ENCODE measurements at places on chromosomes 1 and 21.

DNA sequence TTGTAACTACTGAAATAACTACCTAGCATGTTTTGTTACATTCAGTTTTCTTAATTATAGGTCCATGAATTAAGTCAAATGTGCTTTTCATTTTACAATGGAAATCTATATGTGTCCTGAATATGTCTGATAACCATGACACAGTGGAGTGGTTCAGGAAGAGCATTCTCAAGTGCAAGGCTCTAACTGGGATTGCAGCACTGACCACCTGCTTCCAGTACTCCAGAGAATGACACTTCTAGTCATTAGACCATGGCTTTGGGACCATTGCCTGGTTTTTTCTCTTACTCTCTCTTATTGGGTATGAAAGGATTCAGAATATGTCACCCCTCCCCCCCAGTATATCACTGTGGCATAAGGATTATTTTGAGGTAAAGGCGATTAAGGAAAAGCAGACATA is 204.9 kb upstream of the CACYBP start:
- DNase-seq = no peak

DNA sequence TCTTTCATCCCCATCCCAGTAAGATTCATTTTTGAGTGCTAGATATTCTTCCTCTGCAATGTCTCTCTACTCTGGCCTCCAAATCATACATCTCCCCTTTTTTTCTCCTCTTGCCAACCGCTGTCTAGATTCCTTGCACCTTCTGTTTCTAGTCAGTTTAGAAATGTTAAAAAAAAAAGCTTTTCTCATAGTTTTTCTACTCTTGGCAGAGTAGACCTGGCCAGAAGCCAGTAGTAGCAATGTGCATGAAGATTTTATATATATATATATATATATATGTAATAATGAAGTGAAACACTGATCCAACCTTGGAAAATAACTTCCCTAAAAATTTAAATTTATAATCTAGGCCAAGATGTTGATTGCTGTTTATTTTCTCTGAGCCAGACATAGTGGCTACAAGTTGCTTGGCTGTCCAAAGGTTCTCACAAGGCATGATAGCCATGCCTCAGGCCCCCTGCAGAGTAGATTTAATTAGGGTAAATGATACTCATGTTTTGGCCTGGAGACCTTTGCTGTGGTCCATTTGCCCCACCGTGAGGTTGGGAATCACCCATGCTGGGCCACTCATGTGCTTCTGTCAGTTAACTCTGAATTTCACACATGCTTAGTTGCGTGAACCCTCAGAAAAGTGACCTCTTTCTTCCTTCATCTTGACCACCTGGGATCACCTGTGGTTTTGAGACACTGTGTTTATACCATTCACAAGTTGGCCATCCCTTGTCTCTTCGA is 103.4 kb upstream of the KCNE2 start:
- no peak for DNase-seq

- no peak for DNase-seq
These were observed 285.0 kb downstream of the LRRC40 start for GRCh38 chr1:69920426-69920825.

- DNase-seq = no peak
These were observed 11.8 kb downstream of the FBLIM1 start for GRCh38 chr1:15770313-15770962.

- DNase-seq = no peak
These were observed 31.8 kb downstream of the KCNK2 start for GRCh38 chr1:215114154-215114933.

- DNase-seq = no peak
These were observed 28.8 kb downstream of the EDN2 start for GRCh38 chr1:41455479-41456332.

- DNase-seq = no peak
These were observed 20.6 kb upstream of the RCAN3 start for GRCh38 chr1:24481843-24482610.

DNA sequence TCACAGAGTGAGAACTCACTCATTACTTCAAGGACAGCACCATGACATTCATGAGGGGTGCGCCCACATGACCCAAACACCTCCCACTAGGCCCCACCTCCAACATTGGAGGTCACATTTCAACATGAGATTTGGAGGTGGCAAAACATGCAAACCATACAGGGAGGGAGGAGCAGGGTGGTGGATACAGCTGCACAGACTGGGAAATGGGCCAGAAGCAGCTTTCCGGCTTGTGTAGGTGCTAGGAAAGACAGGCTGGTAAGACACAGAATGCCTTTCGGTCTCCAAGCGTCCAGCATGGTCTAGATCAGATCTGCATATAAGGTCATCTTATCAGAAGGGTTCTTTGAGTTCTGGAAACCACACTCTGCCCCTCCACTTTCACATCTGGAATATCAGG is 35.1 kb upstream of the TINAGL1 start:
- no peak for DNase-seq

- no peak for DNase-seq
These were observed 13.9 kb upstream of the MAP3K21 start for GRCh38 chr1:233313434-233314155.

DNA sequence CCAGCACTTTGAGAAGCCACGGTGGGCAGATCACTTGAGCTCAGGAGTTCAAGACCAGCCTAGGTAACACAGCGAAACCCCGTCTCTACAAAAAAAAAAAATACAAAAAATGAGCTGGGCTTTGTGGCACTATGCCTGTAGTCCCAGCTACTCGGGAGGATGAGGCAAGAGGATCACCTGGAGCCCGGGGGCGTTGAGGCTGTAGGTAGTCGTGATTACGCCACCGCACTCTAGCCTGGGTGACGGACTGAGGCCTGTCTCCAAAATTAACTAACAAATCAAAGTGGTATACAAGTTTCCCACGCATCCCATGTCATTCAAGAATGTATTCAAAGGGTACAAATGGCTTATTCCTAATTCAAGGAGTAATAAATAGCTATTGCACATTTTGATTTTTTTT is 2.4 kb downstream of the AUNIP start:
- DNase-seq = no peak

DNA sequence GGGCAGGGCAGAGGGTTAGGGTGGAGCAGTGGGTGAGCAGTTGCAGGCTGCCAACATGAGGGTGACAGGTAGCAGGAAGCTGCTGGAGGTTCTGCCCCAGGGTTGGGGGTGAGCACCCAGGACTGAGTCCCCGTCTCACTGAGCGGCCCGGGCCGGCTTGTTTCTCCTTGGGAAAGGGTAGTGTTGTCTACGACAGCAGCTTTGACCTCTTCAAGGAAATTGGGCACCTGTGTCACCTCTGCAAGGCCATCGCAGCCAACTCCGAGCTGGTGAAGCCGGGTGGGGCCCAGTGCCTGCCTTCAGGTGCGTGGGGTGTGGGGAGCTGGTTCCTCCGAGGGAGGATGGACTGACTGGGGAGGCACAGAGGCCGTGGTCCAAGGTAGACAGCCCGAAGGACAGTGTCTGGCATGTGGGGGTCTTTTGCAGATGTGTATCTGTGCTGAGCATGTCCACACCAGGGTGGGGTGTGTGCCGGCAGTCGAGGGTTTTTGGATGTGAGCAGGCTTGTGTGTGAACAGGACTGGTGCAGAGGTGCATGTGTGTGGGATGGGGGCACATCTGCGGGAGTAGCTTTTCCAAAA is 51.9 kb downstream of the DISP3 start:
- DNase-seq = no peak

- no peak for DNase-seq
These were observed 50.3 kb downstream of the S100B start for GRCh38 chr21:46554431-46555224.

DNA sequence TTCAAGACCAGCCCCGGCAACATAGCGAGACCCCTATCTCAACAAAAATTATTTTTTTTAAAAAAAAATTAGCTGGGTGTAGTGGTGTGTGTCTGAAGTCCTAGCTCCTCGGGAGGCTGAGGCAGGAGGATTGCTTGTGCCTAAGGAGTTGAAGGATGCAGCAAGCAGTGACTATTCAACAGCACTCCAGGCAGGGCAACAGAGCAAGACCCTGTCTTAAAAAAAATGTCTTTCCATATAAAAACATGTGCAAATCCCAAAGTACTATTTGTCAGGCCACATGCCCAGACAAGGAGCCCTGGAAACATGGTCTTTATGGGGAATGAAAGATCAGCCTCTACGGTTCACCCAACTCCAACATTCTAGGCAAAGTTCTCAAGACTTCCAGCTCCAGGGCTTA is 13.3 kb downstream of the IFFO2 start:
- DNase-seq = no peak

GRCh38 chr1:191343816-191344215 is 814.4 kb upstream of the RGS18 start:
- DNase-seq = no peak

- DNase-seq = no peak
These were observed 11.6 kb downstream of the SARS1 start for GRCh38 chr1:109225308-109225707.

- DNase-seq = no peak
These were observed 57.1 kb upstream of the PLPPR4 start for GRCh38 chr1:99207216-99207615.

GRCh38 chr1:4561205-4561604 is 93.2 kb upstream of the AJAP1 start:
- DNase-seq = no peak

DNA sequence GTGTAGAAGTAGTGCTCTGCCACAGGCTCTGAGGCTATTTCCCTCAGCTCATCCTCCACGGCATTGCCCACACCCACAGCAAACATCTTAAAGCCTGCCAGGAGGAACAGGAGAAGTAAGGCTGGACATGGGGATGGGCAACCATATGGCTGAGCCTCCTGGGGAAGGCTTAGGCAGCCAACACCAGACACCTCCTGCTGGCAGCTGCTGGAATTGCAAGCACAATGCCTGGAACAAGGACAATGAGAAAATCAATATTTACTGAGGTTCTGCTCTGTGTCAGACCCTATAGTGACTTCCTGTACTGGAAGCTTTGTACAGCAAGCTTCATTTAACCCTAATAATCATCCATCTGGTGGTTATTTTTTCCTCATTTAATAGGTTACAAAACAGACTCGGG is 8.2 kb downstream of the MATN1 start:
- DNase-seq = no peak

GRCh38 chr1:28437264-28437923 is 67.9 kb downstream of the PHACTR4 start:
- no peak for DNase-seq

GRCh38 chr1:58189453-58189852 is 357.1 kb downstream of the OMA1 start:
- DNase-seq = no peak

GRCh38 chr1:150162582-150162861 is 12.8 kb downstream of the PLEKHO1 start:
- no peak for DNase-seq

GRCh38 chr21:32383812-32384211 is 9.0 kb downstream of the URB1 start:
- DNase-seq = no peak

- no peak for DNase-seq
These were observed 167.3 kb downstream of the KAZN start for GRCh38 chr1:14765773-14766172.

- DNase-seq = no peak
These were observed 2.3 kb downstream of the LHX9 start for GRCh38 chr1:197919346-197920066.

GRCh38 chr1:233349137-233349536 is 21.6 kb downstream of the MAP3K21 start:
- DNase-seq = no peak

GRCh38 chr1:167644551-167644950 is 14.5 kb downstream of the RCSD1 start:
- DNase-seq = no peak

DNA sequence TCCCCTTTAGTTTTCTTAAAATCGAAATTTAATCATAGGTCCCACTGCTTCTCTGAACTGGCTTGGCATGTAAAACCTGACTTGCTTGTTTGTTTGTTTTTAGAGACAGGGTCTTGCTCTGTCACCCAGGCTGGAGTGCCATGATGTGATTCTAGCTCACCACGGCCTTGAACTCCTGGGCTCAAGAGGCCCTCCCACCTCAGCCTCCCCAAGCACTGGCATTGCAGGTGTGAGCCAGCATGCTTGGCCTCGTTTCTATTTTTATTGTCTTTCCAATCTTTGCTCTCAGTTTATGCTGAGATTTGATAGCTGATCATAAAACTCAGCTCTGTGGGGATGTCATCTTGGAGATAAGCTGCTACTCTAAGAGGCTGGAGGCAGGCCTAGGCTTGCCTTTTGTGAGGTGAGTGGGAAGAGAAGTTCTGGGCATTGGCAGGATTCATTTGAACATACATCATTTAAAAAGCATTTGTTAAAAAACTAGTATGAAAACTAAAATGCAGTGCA is 51.5 kb upstream of the GCLM start:
- DNase-seq = no peak

DNA sequence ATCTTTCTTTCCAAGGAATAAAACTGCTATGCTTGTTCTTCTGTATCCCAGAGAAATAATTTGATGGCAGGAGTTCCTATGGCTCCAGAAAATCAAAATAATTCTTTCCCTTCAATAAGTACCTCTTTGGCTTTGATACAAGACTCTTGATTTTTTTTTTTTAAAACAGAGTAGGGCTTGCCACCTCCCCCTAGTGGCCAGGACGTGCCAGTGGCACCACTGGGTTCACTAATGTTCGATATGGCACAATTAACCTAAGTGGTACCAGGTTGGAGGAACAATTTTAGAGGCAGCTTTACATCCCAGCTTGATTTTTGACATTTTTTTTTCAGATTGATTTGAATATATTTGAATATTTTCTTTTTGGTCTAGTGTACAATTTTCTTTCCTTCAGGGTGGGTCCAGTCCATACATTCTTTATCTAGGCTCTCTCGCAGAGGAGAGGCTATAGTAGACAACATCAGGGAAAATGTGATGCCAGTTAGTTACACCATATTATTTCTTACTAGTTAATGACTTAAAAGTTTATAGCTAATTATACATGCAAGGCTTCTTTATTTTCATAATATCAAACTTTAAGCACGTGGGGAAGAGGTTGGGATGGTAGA is 330.9 kb downstream of the S1PR1 start:
- DNase-seq = no peak

DNA sequence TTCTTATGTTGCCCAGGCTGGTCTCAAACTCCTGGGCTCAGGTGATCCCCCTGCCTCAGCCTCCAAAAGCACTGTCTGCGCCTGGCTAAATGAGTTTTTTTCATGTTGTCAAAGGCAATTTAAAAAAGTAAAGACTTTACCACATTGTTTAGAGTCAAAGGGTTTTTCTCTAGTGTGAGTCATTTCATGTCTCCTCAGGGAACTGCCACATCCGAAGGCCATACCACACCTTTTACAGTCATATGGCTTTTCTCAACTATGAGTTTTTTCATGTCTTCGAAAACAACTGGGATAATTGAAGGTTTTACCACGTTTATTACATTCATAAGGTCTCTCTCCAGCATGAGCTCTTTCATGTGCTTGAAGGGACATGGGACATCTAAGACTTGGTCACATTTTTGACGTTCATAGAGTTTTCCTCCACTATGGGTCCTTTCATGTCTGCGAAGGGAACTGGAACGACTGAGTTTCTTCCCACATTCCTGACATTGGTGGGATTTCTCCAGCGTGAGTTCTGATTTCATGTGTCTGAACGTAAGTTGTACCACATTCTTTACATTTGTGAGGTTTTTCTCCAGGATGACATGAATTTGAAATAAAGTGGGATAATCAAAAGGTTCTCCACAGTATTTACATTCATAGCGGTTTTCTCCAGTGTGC is 65.6 kb downstream of the UCHL5 start:
- DNase-seq = no peak
